Neural progenitor cell (in vitro differentiated cells): ENCODE measurements at places on chromosomes 16 and 17.
A peak's percentile ranks its signal among the peaks of the same experiment; 100 is the strongest.

DNA sequence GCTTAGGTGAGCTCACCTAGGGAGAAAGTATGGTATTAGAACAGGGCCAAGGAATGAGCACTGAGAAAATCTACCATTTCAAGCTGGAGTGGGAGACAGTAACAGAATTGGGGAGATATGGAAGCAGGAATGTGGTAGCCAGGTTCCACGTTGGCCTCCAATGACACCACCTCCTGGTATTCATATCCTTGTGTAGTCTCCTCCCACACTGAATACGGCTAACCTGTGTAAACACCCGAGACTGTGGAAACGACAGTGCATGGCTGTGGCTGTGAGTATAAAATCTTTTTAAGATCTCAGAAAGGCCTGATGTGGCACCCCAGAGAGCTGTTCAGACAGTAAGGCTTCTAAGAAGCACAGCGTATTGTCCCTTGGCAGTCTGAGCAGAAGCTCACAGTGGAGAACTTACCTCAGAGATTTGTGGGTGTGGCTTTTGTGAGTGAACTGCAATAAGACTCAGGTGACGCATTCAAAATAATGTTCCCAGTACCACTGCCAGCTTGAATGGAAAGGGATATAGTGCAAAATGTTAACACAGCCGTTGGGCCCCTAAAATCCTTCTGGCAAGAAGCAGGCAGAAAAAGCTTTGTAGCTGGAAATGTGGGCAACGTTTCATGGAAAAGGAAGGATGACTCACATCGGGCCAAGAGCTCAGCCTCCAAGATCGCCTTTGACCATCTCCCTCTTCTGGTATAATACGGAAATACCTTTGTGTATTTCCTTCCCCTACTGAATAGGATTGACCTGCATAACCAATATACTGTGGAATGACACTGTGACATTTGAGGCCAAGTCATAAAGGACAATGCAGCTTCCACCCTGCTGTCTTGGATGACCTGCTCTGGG lies 14.4 kb downstream of the SDR42E1 start:
- H3K27me3 ChIP-seq, result no peaks in the 10 kb centered on the region
- peak; percentile 22 for DNase-seq
- H3K4me1 ChIP-seq, result no peaks in the 10 kb centered on the region
- H3K4me3 ChIP-seq, result no peak overlapping the region
- no peaks in the 10 kb centered on the region for H3K36me3 ChIP-seq
- no peak overlapping the region for H3K27ac ChIP-seq

DNA sequence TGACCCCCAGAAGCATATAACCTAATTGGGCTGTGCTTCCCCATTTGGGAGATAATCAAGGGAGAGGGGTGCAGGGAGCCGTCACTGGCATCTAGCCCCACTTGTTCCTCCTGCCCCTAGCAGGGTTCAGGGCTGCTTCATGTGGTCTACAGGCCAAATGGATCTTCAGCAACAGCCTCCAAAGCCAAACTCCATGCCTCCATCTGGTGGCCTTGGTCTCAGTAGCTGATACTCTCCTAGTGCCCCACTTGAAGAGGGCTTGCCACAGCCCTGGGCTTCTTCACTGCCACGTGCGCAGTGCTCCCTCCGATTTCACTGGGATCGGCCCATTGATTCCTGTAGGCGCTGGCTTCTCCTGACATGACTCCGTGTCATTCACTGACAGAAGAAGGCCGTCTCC lies 24.6 kb downstream of the LYRM9 start:
- no peaks in the 10 kb centered on the region for H3K4me1 ChIP-seq
- no peak overlapping the region for H3K27ac ChIP-seq
- no peaks in the 10 kb centered on the region for H3K27me3 ChIP-seq
- no peak overlapping the region for H3K4me3 ChIP-seq

DNA sequence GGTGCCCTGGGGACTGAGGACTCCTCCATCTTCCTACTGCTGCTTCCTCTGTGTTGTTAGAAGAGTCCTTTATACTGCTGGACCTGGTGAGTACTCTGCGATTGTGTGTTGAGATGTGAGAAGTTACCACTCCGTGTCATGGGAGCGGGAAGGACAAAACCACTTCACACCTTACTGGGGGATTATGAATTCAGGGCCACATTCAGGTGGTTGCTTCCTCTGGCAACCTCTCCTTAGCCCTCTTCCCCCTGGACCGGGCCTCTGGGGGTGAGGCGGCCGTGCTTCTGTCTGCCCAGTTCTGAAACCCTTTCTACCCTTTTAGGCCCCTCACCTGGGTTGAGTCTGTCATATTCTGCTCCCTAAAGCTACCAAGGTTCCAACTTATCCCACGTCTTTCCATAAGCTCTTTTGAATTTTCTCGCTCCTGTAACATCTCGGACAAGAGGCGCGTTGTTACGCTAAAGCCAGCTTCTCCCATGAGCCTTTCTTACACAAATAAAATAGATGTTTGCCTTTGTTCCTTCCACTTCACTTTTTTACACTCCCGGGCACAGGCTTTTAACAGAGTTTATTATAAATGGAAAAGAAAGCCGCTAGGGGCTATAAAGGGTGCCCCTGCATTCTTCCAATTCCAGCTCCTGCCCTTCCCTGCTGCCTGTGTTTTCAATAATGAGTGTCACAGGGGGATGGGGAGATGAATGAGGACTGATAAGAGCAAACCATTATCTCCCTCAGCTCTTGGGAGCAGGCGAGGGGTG lies 20.7 kb upstream of the CDH13 start:
- no peak overlapping the region for H3K4me3 ChIP-seq
- peaks cover 13% of the 10 kb centered on the region for H3K4me1 ChIP-seq
- H3K36me3 ChIP-seq, result no peaks in the 10 kb centered on the region
- DNase-seq, result peak; percentile 38
- no peaks in the 10 kb centered on the region for H3K27me3 ChIP-seq
- no peak overlapping the region for H3K27ac ChIP-seq

DNA sequence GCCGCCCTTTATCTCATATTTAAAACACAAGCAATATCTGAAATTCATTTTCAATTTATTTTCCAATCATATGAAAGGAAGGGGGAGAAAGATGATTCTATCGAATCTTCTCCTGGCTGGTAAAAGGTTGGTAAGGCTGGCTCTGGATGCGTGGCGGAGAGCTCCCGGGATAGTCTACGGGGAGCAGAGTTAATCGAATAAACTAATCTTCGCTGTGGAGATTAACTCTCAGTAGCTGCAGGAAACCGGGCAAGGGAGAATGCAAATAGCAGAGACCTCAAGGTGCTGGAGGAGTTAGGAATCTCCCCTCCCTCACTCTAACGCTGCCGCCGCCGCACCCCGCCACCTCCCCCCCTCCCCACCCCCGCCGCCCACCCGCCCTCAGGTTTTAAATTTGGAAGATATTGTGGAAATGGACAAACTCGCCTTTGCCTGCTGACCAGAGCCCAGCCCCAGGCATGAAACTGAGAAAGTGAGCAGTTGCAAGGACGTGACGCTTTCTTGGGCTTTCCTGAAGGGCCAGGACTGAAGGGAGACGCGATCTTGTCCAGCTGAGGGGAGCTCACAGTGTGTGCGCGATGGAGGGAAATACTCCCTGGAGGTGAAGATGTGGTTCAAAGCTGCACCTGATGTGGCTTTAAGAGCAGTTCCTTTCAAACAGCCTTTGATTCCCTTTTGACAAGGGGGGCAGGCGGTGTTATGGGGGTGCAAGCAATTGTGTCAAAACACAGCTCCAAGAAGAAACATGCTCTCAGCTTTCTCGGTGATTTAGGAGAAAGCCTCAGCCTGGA lies 308.2 kb upstream of the IRX3 start:
- H3K36me3 ChIP-seq, result no peaks in the 10 kb centered on the region
- H3K27me3 ChIP-seq, result peaks cover 70% of the 10 kb centered on the region
- peak; percentile 55 for DNase-seq
- H3K27ac ChIP-seq, result no peak overlapping the region
- H3K4me3 ChIP-seq, result peak overlapping the region; percentile 35
- peaks cover 47% of the 10 kb centered on the region for H3K4me1 ChIP-seq

DNA sequence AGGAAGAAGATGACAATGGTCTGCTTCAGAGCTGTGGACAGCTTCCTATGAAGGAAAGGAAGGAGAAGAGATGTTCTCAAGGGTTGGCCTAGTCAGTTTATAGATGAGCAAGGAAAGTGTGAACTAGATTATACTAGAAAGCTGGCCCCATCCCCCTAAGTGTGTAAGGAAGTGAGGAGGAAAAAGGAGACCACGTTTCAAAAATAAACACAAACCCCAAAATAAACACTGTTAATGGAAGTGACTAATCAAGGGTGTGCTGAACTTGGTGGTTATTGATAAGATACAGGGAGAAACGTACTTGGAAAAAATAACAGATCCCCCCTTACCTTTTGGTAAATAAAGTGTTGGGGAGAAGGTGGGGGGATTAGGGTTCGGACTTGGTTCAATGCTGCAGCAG lies 267.1 kb downstream of the SOX9 start:
- H3K4me1 ChIP-seq, result peaks cover 13% of the 10 kb centered on the region
- H3K36me3 ChIP-seq, result no peaks in the 10 kb centered on the region
- H3K27ac ChIP-seq, result no peak overlapping the region
- no peak for DNase-seq
- no peak overlapping the region for H3K4me3 ChIP-seq
- no peaks in the 10 kb centered on the region for H3K27me3 ChIP-seq

DNA sequence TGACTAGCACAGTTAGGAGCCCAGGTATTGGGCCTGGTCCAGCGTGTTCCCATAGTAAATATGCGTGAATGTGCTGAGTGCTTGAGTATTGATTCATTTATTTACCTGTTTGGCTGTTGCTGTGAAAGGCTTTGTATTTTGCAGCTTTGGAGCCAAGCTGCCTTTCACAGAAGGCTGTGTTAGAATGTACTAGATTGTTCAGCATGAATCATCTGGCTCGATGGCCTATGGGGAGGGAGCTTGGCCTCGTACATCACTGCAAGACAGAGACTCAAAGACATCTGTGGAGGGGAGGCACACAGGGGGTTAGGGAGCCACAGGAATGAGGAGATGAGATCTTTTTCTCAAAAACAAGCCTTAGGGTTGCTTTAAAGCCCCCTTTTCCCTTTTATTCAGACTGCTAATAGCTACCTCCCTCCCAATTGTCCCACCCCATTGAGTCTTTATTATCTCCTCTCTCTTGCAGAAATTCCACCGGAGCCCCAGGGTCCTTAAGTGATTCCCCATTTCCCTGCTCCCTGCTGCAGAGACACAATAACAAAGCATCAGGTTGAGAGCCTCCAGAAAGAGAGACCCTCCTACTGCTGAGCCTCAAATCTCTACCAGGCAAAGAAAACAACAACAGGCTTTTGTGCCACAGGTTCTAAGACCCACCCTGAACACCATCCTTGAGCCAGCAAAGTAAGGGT lies 307.2 kb downstream of the ABCC12 start:
- peak; percentile 65 for DNase-seq
- no peak overlapping the region for H3K4me3 ChIP-seq
- no peaks in the 10 kb centered on the region for H3K27me3 ChIP-seq
- H3K4me1 ChIP-seq, result peaks cover 43% of the 10 kb centered on the region

DNA sequence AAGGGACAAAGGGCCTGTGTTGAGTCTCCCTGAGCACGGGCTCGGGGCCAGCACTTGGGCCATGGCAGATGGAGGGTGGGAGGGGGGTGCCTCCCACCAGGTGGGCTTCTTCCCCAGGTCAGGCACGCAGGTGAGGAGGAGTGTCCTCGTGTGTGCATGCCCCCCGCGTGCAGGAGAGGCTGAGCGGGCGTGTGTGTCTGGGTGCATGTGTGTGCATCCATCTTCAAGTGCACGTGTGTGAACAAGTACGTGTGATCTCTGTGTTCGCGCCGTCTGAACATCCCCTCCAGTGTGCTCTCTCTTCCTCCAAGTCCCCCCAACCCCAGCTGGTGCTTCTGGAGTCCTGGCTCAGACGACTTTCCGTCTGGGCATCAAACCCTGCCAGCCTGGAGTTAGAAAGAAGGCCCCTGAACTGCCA lies 2.7 kb upstream of the ZG16B start:
- no peak for DNase-seq
- H3K27ac ChIP-seq, result no peak overlapping the region
- no peak overlapping the region for H3K4me3 ChIP-seq
- H3K36me3 ChIP-seq, result no peaks in the 10 kb centered on the region
- no peaks in the 10 kb centered on the region for H3K4me1 ChIP-seq
- no peaks in the 10 kb centered on the region for H3K27me3 ChIP-seq

- H3K4me1 ChIP-seq, result no peaks in the 10 kb centered on the region
- no peak overlapping the region for H3K4me3 ChIP-seq
- no peak overlapping the region for H3K27ac ChIP-seq
- H3K36me3 ChIP-seq, result no peaks in the 10 kb centered on the region
- no peak for DNase-seq
Measured at GRCh38 chr17:2101448-2102257, 46.8 kb downstream of the HIC1 start.

DNA sequence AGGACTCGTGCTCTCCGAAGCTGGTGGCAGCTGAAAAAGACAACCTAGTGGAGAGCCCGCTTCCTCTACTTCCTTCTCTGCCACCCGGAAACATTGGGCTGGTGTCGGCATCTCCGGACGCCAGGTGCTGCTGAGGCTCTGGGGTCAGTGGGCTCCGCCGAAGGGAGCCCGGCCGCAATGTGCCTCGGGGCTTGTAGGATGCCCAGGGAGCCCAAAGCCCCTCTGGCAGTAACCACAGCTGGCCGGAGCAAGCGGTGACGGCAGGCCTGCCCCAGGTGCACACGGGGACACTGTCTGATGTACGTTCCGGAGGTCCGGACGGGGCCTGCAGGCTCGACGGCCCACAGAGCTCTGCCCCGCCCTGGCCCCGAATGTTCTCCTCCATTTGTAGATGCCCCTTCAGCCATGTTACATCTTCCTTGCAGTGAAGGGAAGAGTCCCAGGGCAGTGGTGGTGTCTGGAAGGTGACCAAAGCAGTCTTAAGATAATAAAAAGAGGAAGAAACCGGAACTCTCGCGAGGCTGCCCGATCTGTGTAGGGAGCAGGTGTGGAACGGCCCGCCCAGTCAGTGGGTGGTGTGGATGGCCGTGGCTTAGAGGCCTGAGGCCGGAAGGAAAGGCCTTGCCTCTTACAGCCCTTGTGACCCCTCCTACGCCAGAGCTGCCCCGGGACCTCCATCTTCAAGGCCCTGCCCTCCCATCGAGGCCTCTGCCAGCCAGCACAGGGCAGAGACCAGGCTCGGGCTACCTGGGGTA lies 22.6 kb downstream of the NDUFAF8 start:
- no peaks in the 10 kb centered on the region for H3K4me1 ChIP-seq
- no peaks in the 10 kb centered on the region for H3K27me3 ChIP-seq
- H3K27ac ChIP-seq, result no peak overlapping the region
- H3K4me3 ChIP-seq, result no peak overlapping the region
- no peaks in the 10 kb centered on the region for H3K36me3 ChIP-seq

DNA sequence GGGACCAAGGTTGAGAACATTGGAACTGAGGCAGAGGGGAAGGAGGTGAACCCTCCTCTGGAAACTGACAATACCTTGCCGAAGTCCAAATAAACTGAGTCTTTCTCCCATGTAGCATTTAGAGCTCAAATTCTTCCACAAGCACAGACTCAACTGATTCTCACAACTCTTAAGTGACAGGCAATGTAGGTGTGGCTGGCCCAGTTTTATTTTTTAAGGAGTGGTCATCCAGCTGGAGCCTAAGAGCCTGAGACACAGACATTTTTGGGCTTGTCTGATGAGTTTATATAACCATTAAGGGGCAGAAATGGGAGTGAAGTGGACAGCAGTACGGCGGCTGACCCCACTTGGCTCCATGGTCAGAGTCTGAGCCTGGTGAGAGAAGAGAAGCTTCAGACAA lies 10.8 kb downstream of the RCVRN start:
- H3K4me3 ChIP-seq, result no peak overlapping the region
- H3K36me3 ChIP-seq, result no peaks in the 10 kb centered on the region
- no peak overlapping the region for H3K27ac ChIP-seq
- peaks cover 3% of the 10 kb centered on the region for H3K27me3 ChIP-seq
